ENCODE measurements at places on chromosomes 5 and 9. TPM values are rescaled to one million over a fixed set of nuclear protein-coding genes. Genes with fewer than 3 reads are reported as not detected.

- H3K27ac ChIP-seq = no peak overlapping the region
- DNase-seq = no peak
- no peak overlapping the region for H3K4me3 ChIP-seq
- H3K27me3 ChIP-seq = peaks cover 20% of the 10 kb centered on the region
Observed at GRCh38 chr9:74642376-74642775, 145.2 kb downstream of the RORB start.

SMU1 gene
- 30.4 TPM for total RNA-seq

GRCh38 chr5:149079883-149080282, 17.0 kb upstream of the SH3TC2 start:
- no peak overlapping the region for H3K27ac ChIP-seq
- H3K4me3 ChIP-seq = no peak overlapping the region

SRP19 gene
- total RNA-seq = 71.3 TPM

- no peak overlapping the region for H3K4me3 ChIP-seq
- DNase-seq = no peak
- H3K27me3 ChIP-seq = no peaks in the 10 kb centered on the region
- no peaks in the 10 kb centered on the region for H3K4me1 ChIP-seq
Observed at GRCh38 chr5:180259260-180259611, 32.6 kb downstream of the MAPK9 start.

- H3K27ac ChIP-seq = no peak overlapping the region
- H3K4me1 ChIP-seq = no peaks in the 10 kb centered on the region
- no peak overlapping the region for H3K4me3 ChIP-seq
Observed at GRCh38 chr5:52443187-52443586, 344.5 kb upstream of the ITGA1 start.

DNA sequence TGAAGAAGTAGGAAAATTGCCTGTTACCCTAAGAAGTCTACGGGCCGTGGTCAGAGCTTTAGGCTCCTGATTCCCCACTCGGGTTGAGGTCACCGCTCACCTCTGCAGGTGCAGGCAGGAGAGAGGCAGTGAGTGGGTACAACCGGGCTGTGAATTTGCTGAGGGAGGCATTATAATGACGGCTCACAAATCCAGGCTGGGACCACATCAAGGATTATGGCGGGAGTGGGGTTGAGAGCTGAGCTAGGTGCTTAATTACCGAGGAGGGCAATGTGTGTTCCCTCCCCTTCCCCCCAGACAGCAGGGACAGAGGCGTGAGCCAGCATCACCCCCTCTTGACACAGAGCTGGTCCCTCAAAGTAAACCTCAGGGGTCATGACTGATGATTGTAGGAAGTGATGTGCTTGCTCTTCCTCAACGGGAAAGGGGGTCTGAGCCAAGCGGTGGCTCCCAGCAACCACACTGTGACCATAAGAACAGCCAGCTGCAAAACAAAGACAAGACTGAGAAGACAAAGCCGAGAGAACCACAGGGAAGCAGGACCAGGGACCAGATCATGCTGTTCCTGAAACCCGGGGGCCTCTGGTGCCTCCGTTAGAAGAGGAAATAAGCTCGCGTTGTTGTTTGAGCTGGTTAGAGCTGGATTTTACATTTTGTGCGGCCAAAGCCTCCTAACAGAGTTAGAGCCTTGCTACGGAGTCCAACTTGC, 77.7 kb downstream of the OLFM1 start:
- peaks cover 37% of the 10 kb centered on the region for H3K27me3 ChIP-seq
- no peak overlapping the region for H3K4me3 ChIP-seq
- no peaks in the 10 kb centered on the region for H3K36me3 ChIP-seq
- DNase-seq = no peak
- H3K4me1 ChIP-seq = no peaks in the 10 kb centered on the region
